ENCODE measurements at places on chromosomes 3 and 15.

- DNase-seq: no peak
Observed at GRCh38 chr15:100129677-100130076, 212.1 kb downstream of the ADAMTS17 start.

DNA sequence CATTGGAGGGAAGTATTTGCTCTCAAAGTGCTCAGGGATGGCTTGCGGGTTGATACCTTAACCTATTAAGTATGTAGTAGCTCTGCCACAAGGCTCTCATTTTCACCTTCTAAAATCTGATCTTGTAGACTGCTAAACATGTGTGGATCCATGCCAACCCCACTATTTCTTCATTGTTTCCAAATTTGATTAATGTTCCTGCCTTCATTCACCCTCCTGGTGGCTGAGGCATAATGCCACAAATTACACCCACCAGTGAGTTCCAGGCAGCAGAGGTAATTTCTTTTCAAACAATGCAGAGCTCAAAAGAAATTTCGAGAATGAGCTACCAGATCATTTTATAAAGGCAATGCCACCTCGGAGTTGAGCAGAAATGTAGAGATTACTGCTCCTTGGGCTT, 71.0 kb downstream of the EDEM1 start:
- DNase-seq: no peak

- DNase-seq: no peak
Observed at GRCh38 chr15:81023483-81024264, 23.0 kb downstream of the TLNRD1 start.

- DNase-seq: no peak
Observed at GRCh38 chr3:37218206-37218605, 43.8 kb upstream of the LRRFIP2 start.

- DNase-seq: no peak
Observed at GRCh38 chr3:82078246-82078645, 316.8 kb upstream of the GBE1 start.

DNA sequence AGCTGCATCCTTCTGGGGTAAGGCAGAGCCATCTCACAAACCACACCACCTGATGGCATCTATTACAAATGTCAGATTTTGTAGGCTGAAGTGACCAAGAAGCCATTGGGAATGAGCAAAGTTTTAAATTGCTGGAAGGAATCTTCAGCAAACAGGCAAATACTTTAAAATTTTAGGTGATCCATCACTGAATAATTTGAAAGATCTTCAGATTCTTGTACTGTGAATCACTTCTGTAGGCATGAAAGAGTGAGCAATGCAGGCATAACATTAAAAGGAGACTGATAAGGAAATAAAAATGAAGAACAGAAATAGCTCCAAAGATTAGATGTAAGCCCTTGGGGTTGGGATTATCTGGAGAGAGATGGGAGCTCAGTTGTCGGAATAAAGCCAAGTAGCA, 36.0 kb upstream of the ALDH1L1 start:
- DNase-seq: no peak

- DNase-seq: no peak
Observed at GRCh38 chr3:157921811-157922210, 184.4 kb downstream of the SHOX2 start.

DNA sequence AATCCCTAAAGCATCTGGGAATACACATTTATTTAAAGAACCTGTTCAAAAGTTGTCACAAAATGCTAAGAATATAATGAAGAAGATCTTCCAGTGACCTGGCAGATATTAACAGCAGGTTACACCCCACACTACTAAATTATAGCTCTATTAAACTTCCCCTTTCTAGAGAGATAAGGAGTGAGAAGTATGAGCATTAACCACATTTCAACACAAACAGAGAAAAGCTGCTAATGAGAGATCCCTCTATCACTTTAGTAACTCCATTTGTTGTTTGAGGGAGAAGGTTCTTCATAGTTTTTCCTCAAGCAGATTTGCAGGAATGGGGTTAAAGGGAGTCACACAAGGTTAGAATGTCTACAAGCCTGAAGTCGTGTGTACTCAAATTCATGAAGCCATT, 3.6 kb downstream of the COL8A1 start:
- DNase-seq: no peak

GRCh38 chr15:50232791-50233190, 32.7 kb downstream of the HDC start:
- no peak for DNase-seq

- DNase-seq: no peak
Observed at GRCh38 chr3:188553569-188553968, 399.6 kb downstream of the LPP start.

DNA sequence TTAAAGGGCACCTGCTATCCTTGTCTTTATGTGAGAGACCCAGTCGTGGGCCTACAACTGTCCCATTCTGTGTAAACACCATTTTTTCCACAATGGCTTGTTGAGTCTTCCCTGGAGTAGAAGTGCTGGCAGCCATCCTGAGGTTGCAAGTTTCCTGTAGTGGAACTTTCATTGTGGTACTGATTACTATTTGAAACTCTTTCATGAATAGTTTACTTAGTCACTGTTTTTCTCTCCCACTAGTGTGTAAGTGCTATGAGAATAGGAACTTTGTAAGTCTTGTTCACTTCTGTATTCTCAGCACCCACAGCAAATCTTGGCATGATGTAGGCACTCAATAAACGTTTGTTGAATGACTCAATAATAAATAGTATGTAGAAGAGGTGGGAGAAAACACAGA, 48.6 kb downstream of the RARB start:
- no peak for DNase-seq

- no peak for DNase-seq
Observed at GRCh38 chr3:42157540-42158538, 66.7 kb downstream of the TRAK1 start.

DNA sequence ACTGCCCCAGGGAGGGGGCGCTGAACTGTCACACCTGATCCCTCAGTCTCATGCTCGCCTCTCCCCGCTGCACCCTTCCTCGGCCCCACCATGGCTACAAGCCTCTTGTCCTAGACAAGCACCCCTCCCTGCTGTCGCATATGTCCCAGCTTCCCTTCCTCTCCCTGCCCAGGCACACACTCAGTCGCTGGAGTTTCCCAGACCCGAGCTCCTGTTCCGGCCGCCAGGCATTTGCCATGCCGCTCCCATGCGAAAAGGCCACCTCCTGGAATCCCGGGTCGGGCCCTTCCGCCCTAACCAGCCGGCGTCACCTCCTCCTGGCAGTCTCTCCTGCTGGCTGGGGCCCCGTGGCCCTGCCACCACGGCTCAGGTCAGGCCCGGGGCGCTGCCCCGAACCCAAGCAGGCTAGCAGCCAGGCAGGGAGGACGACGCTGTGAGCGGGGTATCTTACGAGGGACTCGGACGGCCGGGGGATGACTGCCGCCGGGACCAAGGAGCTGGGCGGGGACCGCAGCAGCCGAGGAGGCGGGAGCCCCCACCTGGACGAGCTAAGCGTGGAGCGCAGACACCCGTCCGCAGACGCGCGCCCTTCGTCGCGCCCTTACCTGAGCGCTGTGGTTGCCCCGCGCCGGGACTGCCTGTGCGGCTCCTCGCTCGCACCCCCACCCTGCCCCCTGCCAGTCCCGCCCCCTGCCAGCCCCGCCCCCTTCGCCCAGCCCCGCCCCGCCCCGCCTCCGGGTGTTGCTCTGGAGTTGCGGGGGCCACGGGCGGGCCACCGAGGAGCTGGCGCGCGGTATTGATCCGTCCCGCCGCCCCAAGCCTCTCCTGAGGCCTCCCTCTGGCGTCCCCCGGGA, at the start of gene ALS2CL:
TSS of gene ALS2CL (minus strand) at position 642 of the 854 bp plus-strand sequence. CDS start 4,239 bp downstream, outside the sequence.
- no peak for DNase-seq

DNA sequence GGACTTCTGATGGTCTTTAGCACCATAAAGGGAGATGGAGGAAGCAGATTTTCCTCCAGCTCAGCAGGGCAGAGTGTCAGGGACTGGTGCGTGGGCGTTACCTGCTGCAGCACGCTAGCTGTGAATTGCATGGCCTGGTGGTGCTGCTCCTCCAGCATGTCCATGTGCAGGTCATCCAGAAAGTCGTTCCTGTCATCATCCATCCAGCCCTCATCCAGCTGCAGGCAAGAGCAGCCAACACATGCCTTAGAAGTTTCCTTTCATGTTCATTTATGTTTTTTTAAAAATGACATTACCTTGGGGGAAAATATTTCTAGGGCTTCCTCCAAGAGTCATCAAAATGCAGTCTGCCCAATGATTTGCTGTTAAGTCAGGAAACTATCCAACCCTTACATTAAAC, 239.2 kb downstream of the PDZRN3 start:
- no peak for DNase-seq

DNA sequence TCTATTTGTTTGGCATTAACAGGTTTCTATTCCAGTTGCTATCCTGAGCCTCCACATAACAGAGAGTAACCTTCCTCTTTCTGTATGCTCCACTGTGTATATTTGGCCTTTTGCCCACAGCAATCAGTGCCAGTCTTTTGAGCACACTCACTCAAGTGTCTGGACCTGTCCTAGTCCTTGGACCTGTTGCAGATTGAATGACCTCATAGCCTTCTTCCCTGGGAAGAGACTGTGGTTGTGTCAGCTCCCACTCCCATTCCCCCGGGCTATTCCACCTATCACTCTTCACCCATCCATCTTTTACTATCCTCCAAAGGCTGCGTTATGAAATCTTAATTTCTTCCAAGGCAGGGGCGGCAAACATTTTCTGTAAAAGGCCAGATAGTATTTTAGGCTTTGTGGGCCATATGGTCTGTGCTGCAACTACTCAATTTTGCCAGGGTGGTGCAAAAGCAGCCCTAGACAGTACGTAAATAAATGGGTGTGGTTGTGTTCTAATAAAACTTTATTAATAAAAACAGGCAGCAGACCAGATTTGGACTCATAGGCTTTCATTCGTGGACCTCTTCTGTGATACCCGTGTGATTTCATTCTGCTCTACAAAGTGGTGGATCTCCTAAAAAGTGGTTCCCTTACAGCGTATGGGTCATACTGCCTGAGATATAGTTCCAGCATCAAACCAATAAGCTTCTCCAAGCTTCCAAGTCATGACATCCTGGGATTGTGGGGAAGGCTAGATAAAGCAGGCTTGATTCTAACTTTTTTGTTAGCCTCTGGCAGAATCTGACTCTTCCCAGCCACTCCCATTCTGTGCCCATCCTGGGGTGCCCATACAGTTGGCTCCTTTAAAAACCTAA, 57.4 kb downstream of the CDAN1 start:
- no peak for DNase-seq

GRCh38 chr3:37052860-37053259, 59.5 kb downstream of the MLH1 start:
- no peak for DNase-seq

DNA sequence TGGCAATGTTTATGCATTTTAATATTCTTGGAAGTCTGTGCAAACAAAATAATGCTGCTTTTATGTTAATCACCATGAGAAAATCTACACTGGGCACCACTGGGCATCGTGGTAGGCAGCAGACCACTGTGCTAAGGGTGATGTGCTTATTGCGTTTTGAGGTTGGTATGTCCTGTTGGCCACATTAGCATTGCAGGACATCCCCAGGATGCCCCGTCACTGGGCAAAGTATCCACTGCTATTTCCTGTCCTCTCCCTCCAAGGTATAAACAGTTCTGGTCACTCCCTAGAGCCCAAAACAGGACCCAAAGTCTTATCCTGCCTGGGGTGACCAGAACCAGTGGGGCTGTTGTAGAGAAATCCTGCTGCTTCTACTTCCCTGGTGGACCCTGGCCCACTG, 284.2 kb upstream of the ROPN1 start:
- no peak for DNase-seq

GRCh38 chr3:100518983-100519382, 26.6 kb downstream of the TMEM45A start:
- no peak for DNase-seq

DNA sequence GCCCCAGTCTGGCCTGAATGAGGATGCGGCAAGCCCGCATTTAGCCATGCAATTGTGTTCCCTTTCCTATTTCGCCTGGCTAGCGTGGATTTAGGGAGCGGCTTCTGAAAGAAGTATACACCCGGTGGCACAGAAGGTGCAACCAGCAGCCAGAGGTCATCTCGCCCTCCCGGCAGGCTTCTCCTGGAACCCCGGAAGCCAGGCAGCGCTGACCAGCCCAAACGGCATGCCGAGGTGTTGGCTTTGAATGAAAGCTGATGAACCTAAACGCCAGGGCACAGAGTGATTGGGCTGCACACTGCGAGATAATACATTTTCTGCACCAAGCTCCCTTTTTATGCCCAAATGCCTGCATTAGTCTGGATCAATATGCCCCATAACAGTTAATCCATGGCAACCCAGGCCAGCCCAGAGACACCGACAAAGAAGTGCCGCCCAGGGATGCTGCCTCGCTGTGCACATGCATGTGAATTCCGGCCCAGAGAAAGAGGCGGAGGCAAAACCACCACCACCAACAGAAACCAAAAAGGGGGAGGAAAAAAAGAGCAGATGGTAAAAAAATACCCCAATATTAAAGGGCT, 1.4 kb downstream of the SRGAP3 start:
- no peak for DNase-seq

GRCh38 chr15:52078876-52079700, 33.5 kb downstream of the BCL2L10 start:
- no peak for DNase-seq

GRCh38 chr3:12413721-12414255, 70.5 kb upstream of the TSEN2 start:
- DNase-seq: no peak

DNA sequence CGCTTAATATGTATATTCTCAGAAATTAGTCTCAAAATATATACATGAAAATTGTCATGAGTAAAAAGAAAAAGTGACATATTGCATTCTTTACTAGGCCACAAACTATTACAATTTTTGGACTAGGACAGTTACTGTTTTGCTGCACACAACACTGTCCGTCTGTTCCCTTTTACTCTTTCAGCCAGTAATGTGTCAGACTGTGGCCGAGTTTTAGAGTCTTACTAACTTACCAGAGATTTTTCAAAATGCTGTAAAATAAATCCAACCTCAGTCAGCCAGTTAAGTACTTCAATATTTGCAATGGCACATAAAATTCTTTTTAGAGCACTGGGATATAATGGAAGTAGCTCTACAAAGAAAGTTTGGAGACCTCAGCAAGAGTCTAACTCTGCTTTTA, 380.3 kb upstream of the IL12A start:
- no peak for DNase-seq

DNA sequence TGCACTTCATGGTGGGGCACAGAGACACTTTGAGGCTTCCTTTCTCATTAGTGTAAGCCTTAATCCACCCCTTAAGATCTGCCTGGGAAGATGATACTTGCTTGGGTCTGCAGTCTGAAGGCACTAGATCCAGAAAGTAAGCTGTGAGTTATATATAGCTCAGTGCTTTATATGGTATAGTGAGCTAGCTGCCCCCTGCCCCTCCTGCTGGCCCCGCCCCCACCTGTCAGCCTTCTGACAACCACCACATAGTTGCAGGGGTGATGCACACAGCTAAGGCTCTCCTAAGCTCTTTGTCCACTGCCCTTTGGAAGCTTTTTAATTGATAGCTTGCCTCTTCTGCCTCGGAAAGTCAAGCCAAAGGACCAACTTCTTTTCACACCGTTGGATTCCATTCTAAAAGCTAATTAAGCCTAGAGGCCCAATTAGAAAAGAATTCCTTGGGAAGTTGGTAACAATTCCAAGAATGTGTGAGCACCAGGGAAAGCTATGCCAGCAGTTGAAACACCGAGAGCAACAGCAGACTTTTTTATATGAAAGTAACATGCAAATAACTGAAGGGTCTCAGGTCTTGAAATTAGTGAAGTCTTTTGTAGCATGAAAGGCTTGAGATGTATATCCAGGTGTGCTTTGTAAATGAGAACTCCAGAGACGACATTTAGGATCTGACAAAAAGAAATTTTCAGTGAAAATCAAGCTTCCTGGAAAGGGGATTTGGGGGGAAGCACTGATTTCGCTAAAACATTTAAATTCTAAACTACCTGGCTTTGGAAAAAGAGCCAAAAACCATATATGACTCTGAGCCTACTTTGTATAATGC, 2.3 kb downstream of the TPM1 start:
- DNase-seq: no peak

All from NCI-H1436 treated with DMSO at 0.1 percent for 48 hours (cell line).